ENCODE measurements at places on chromosomes 2 and 18.

DNA sequence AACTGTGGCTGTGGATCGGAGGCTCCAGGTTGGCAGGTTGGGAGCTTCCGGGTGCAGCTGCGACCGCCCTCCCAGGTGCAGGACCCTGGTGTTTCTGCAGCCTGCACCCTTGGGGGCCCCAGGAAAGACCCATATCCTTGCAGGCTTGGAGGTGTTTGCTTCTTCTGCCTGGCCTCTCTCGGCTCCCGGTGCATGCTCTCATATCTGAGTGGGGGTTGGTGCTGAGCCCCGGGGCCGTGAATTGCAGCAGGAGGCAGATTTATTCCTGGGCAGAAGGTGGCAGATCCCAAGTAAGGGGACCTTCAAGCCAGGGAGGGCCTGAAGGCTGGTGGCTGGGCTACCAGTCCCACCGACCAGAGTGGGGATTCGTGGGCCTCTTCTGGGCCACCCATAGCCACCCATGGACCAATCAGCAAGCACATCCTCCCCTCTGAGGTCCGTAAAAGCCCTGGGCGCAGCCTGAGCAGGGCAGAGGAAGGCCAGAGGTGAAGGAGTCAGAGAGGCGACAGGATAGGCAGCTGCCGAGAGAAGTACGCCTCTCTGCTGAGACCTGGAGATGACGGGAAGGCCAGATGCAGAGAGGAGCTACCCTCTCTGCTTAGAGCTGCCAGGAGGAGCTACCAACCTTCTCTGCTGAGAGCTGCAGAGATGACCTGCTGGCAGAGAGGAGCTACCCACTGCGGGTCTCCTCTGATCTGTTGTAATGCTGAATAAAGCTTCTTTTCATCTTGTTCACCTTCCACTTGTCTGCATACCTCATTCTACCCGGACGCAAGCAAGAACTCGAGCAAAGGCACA lies 1279.0 kb upstream of the LRRTM1 start:
- no peak for DNase-seq

- DNase-seq, result peak; percentile 88
Observed at GRCh38 chr2:138501425-138502254, at the start of gene SPOPL. TSS of gene SPOPL (plus strand) at chr2:138501770. CDS start at chr2:138550217, 48,447 bp downstream.

GRCh38 chr2:203783496-203784203 lies 77.2 kb downstream of the CD28 start:
- no peak for DNase-seq

- DNase-seq, result peak; percentile 65
Observed at GRCh38 chr2:121480826-121481225, 49.9 kb upstream of the RNU4ATAC start.

DNA sequence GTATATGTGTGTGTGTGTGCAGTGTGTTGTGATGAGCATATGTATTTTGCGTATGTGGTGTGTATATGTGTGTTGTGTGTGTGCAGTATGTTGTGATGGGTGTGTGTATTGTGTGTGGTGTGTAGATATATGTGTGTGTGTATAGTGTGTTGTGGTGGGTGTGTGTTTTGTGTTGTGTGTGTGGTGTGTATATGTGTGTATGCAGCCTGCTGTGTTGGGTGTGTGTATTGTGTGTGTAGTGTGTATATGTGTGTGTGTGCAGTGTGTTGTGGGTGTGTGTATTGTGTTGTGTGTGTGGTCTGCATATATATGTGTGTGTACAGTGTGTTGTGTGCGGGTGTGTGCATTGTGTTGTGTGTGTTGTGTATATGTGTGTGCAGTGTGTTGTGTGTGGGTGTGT lies 23.9 kb downstream of the ACKR3 start:
- no peak for DNase-seq

DNA sequence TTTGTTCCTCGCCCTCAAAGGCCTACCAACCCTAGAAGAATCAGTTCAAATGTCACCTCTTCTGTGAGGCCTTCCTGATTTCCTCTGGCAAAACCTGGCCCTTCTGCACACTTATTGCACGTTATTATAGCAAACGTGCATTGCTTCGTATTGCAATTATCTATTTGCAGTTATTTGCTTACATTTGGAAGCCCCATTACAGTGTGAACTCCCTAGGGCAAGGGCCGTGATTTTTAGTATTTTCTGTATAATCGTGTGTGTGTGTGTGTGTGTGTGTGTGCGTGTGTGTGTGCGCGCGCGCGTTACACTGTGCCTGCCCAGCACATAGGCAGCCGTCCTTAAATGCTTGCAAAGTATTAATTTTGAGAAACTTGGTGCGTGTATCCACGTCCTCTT lies 460 bp upstream of the SEMA4F start:
- DNase-seq, result no peak

GRCh38 chr18:23115683-23116096 lies 19.6 kb upstream of the CABLES1 start:
- no peak for DNase-seq

DNA sequence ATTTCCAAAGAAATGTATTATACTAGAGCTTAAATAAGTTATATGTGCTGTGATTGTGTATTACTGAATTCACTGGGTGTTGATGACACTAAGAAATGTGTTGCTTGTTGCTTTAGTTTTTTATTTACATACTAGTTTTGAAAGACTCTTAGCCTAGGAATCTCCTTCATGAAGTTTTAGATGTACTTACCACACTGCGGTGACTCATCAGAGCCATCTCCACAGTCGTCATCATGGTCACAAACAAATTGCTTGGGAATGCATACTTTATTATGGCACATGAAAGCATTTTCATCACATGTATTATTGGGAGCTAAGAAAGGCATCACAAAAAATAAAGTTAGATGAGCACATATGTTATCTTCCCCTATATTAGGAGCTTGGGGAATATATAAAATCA lies 1624.2 kb downstream of the LRP1B start:
- DNase-seq, result no peak

- DNase-seq, result no peak
Observed at GRCh38 chr2:136246086-136246669, 128.2 kb upstream of the CXCR4 start.

DNA sequence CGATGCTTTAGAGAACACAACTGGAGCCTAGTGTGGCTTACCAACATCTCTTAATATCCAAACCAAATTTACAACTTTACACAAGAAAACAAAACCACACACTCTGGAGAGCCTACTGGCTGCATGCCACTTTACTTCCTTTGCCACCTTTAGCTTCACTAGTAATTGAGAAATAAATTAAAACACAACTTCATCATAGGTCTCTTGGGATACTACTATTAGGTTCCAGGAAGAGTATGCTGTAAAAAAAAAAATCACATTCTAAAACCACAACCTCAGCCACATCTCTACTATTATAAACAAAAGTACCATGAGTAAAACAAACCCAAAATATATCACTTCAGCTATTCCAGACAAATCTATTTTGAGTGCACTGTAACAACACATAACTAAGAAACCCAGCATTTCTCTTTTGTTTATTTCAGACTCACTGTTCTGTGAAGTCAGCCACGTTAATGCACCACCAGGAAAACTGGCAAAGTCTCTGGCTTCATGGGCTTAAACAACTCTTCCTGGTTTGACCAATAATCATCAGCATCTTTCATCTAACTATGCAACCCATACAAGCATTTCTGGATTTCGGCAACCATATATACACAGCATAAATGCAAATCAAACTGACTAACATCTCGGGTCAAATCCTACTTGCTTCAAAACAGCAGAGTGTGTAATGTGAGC lies 59.1 kb downstream of the REV1 start:
- DNase-seq, result no peak

GRCh38 chr2:201228271-201228911 lies 31.9 kb upstream of the CASP8 start:
- DNase-seq, result no peak

GRCh38 chr2:216607277-216607560 lies 26.0 kb upstream of the IGFBP2 start:
- no peak for DNase-seq

DNA sequence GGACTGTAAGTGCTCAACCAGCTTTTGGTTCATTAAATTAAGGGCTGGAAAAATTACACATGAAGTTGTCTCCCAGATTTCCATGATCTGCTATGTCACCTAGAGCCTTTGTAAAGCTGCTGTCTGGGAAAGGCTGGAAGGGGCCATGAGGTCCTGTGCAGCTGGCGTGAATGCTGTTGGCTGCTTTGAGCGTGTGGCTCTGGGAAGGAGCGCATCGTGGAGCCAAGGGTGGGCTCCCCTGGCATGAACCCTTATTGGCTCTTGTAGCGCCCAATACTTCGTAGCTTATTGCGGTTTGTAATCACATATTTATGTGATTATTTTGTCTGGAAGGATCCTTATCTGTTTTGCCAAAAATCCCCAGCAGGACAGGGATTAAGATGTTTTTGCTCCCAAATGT lies 70.5 kb upstream of the LMAN1 start:
- no peak for DNase-seq

GRCh38 chr2:150427298-150427697 lies 60.2 kb downstream of the RND3 start:
- DNase-seq, result no peak
